Activated naive CD8-positive, alpha-beta T cell treated with anti-CD3 and anti-CD28 coated beads, Interleukin-2, amount 50 U/mL, for 16 hours (primary cell): ENCODE measurements at places on chromosomes 1 and 21.
A peak's percentile ranks its signal among the peaks of the same experiment; 100 is the strongest.

- no peak for DNase-seq
Measured at GRCh38 chr1:147627435-147628110, 42.8 kb downstream of the ACP6 start.

GRCh38 chr1:193543259-193543658 lies 356.8 kb upstream of the B3GALT2 start:
- DNase-seq: no peak

DNA sequence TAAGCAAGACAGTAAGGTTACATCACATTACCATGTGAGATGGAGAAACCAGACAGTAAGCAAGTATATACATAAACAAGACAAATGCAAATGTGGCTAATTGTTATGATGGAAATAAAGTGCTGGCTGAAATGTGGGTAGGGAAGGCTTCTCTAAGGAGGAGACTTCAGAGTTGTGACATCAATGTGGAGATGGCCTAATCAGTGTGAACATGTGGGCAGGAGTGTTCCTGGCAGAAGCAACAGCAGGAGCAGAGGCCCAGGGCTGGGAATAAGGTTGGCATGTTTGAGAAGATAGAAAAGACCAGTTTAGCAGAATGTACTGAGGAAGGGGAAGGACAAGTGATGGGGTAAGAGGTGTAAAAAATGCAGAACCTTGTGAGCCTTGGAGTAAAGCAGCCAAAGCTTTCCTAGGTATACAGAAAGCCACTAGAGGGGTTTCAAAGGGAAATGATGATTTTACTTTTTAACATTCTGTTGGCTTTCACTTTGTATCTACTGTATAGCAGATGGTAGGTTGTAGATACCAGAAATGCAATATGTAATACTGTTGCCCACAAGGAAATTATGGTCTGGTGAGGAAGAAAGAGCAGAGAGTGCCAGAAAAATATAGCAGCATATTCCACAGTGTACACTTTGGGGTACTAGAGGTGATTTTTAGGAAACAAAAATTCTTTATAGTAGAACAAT lies 197.4 kb downstream of the FGGY start:
- no peak for DNase-seq

DNA sequence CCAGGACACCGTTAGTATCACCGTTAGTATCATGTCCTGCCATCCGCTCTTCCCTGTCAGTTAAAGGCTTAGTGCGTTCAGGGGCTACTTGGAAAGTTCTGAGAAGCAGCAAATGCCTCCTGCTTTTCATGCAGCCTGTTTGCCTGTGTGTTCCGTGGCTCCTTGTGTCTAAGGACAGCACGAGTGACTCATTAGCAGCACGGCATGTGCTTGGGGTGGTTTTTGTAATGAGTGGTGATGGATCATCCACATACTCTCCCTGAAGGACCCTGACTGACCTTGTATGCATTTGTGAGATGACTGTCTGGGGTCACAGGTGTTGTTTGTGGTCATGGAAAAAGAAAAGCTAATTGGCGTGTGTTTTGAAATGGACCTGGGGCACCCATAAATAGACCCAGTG lies 221.9 kb downstream of the PBX1 start:
- DNase-seq: no peak

GRCh38 chr1:16076031-16076864 lies 2.8 kb upstream of the FAM131C start:
- DNase-seq: no peak

DNA sequence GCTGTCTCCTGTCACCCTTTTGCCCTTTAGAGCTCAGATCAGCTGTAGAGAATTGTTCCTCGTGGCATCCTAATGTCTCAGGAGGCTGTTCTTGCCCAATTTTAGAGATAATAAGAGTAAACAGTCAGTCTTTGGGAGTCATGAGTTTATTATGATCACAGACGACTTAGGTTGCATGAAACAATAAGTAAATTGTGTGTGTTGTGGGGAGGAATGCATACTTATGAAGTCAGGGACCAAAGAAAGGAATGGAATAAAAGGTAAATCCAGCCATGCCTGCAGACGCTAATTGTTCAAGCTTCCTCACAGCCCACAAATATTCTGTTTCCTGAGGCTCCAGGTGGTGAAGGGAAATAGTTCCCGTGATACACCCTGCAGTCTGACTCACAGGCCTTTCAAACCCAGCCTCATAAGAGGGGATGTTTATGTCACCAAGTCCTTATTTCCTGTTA lies 897 bp downstream of the EPHX4 start:
- no peak for DNase-seq

DNA sequence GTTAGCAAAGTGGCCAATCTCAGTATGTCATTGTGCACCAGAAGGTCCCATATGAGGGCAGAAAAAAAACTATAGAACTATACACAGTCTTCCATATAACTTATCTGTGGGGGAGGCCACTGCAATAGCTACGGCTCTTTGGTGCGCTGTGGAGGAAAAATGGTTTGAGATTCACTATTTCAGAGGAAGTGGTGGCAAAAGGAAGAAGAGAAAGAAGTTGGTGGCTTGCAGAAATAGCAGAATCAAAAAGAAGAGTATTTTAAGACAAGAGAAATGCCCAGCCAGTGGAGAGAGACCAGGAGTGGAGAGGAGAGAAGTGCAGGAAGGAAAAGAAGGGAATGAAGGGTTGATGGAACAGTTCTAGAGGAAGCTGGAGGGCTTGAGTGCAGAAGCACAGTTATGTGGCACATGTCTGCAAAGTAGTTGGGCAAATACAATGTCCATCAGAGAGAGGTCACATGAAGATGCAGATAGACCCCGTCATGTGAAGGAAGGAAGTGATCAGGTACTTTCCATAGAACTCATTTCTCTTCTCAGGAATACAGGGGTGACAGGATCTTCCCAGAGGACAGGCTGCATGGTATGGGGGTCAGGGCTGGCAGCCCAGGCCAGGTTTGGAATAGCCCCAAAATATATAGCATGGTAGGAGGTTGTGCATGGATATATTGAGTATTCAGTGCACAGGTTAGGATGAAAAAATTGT lies 64.6 kb downstream of the RUNX1 start:
- DNase-seq: no peak

GRCh38 chr21:45547545-45547900 lies 5.3 kb upstream of the SLC19A1 start:
- DNase-seq: no peak

- DNase-seq: no peak
Measured at GRCh38 chr1:36349241-36349671, 25.8 kb upstream of the EVA1B start.

DNA sequence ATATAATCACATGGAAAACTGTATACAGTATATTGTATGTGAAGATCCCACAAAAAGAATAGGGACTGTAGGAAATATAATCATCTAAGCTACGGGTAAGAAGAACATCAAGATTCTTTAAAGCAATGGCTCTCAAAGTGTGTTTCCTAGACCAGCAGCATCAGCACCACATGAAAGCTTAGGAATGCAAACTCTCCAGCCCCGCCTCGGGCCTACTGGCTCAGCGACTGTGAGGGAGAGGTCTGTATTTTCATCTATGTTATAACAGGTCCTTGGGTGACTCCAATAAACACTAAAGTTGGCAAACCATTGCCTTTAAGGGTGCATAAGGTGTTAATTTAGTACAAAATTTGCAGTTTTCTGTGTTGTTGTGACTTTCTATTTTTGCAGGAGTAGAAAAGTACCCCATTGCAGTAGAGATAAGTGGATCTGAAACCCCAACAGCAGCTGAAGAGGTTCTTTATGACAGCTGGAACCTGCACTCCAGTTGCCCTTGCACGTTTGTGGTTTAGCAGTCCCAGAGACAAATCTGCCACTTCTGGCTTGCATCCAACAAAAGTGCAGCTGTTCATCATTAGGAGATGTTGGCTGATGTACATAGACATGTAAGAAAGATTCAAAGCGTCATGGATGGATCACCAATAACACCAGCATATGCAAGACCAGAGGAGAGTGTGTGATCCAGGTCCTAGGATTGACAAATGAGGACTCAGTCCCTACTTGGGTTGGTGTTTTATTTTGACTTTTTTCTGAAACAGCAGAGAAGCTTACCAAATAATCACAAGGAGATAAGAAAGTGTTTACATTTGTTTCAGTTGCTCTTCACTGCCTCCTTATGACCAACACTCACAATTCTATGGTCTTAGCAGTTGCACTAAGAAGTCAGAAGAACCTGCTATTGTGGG lies 15.9 kb upstream of the IFNAR1 start:
- no peak for DNase-seq

GRCh38 chr1:248681651-248682050 lies 20.9 kb downstream of the OR14I1 start:
- DNase-seq: no peak

GRCh38 chr1:218314316-218314715 lies 29.2 kb downstream of the RRP15 start:
- DNase-seq: no peak

GRCh38 chr21:27189870-27190269 lies 223.0 kb upstream of the ADAMTS5 start:
- no peak for DNase-seq

DNA sequence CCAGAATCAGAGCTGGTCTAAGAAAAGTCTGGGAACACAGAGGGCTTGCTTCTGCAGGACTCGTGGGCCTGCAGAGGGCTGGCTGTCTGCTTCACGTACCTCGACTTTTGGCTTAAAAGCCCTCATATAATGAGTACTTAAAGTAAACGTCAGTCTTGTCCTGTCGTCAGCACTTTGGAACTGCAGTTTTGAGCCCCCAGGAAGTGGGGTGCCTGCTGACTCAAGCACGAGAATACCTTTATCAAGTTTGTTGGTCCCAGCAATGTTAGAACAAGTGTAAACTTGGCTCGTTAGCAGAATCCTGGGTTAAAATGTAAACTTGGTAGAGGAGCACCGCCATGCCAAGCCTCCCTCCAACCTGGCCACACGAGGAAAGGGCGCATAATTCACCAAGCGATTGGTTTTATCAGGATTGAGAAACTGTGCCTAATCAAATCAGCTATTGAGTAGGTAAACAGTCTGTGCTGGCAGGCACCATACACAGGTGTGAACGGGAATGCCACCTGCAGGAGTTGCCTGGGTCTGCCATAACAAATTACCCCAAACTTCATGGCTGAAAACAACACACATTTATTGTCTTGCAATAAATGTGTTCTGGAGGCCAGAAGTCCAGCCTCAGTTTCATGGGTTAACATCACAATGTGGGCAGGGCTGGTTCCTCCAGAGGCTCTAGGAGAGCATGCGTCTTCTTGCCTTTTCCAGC lies 45.0 kb upstream of the FHAD1 start:
- DNase-seq: no peak

DNA sequence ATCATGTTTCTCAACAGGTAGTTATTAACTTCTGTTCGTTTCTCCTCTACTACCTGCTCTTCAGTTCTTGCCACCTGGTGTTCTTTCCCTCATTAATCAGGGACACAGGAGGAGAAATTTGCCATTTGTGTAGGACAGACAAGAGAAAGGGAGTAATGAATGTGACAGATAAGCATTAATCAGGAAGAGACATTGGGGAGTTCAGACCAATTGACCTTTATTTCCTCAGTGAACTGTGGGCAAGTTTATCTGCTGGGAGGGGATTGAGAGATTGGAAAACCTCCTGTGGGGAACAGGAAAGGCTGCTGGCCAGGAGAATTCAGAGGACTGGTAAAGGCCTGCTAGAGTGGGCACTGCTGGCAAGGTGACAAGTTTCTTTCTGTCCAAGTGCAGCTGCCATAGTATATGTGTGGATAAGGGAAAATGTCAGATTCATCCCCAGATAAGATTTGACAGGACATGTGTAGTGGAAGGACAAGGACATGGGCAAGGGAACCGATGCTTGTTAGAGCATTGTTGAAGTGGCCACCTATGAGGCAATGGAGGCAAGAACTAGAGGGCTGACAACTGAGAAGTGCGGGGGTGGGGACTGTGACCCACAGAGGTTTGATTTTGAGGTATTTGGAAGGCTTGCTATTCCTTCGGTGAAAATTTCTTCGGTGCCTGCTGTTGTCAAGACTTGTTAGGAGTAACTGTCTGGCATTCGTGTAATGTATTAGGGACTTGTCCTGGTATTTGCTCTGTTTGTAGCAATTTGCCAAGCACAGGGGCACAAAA lies 12.6 kb downstream of the SZT2 start:
- DNase-seq: no peak

DNA sequence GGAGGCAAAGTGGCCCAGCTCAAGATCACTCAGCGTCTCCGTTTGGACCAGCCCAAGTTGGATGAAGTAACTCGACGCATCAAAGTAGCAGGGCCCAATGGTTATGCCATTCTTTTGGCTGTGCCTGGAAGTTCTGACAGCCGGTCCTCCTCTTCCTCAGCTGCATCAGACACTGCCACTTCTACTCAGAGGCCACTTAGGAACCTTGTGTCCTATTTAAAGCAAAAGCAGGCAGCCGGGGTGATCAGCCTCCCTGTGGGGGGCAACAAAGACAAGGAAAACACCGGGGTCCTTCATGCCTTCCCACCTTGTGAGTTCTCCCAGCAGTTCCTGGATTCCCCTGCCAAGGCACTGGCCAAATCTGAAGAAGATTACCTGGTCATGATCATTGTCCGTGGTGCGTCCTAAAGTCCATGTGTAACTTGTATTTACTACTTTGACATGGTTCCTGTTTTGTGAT lies 2.7 kb downstream of the RBM15 start:
- no peak for DNase-seq

GRCh38 chr1:180515857-180516388 lies 13.5 kb upstream of the ACBD6 start:
- peak; percentile 9 for DNase-seq

DNA sequence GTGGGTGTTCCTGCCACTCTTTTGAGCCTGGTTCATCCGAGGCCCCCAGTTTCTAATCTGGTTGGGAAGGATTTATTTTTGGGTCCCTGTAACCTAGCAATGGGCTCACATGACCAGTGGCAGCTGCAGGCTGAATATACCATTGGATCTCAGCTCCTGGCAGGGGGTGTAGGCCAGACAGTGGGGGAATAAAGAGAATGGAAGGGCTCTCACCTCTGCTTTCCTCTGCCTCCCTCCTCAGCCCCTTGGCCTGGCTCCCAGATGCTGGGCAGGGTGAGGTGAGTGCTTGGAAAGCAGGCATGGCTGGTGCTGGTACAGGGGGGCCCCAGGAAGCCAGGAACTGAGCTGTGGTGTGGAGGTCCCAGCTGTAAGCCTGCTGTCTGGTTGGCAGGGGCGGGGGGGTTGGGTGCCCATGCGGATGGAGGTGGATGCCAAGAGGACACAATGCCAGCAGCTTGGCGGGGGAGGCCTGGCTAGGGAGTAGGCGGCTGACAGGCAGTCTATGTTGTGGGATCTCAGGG lies 3.6 kb upstream of the GPR61 start:
- no peak for DNase-seq

DNA sequence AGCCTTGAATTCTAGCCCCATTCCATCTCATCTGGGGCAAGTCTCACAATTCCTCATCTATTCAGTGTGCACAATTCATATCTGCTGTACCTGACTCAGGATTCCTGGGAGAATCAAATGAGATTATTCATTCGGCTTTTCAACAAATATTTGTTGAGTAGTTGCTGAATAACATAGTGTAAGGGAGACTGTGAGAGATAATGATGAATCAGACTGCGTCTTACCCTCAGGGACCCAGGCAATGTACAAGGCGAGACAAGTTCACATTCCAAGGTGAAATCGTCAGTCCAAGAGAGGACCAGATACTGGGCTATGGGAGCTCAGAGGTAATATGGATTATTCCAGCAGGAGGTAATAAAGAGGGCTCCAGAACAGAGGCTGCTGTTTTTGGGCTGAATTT lies 67.8 kb upstream of the SMYD2 start:
- no peak for DNase-seq

- no peak for DNase-seq
Measured at GRCh38 chr1:39757501-39757900, 13.6 kb downstream of the OXCT2 start.
